ENCODE measurements at places on chromosomes 7 and 10.
A peak's percentile ranks its signal among the peaks of the same experiment; 100 is the strongest.

- no peak overlapping the region for H3K27ac ChIP-seq
- no peak for DNase-seq
- no peaks in the 10 kb centered on the region for H3K36me3 ChIP-seq
These were observed 51.4 kb downstream of the CXCL12 start for GRCh38 chr10:44333511-44333910.

DNA sequence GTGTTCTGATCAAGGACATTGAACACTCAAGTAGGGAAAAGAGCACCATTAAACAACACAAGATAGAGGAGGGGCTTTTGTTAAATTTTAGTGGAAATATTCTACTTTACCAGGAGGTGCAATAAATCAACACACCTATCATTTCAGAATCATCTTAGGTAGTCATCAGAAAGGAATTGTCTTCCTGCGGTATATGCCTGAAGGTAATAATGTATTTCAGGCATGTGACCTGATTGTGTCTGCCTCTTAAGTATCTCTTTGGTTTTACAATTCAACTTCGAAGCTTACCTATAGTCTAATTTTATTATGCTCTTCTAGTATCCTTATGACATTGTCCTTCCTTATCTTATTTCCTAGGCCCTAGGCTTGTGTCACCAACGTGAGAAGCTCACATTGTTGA, 58.6 kb upstream of the LAMB4 start:
- H3K4me3 ChIP-seq, result no peak overlapping the region
- no peaks in the 10 kb centered on the region for H3K4me1 ChIP-seq
- no peaks in the 10 kb centered on the region for H3K36me3 ChIP-seq
- DNase-seq, result no peak

DNA sequence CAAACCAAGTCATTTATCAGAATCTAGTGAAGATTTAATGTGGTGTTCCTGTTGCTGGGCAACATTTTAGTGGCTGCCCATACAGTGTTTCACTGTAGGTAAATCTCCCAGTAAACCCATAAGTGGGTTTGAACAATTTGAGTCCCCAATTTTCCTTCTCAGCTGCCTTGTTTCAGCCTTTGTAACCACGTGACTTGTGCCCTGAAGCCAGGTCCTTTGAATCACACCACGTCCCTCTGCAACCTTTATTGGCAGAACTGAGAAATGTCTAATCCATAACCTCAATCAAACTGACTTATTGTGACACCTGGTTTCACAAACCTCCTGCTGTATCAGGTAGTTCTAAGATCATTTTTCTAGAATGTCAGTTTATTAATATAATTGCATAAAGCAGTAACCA, 30.1 kb downstream of the SND1 start:
- H3K4me3 ChIP-seq, result no peak overlapping the region
- no peak for DNase-seq
- peaks cover 8% of the 10 kb centered on the region for H3K4me1 ChIP-seq
- H3K27ac ChIP-seq, result no peak overlapping the region
- H3K36me3 ChIP-seq, result no peaks in the 10 kb centered on the region

DNA sequence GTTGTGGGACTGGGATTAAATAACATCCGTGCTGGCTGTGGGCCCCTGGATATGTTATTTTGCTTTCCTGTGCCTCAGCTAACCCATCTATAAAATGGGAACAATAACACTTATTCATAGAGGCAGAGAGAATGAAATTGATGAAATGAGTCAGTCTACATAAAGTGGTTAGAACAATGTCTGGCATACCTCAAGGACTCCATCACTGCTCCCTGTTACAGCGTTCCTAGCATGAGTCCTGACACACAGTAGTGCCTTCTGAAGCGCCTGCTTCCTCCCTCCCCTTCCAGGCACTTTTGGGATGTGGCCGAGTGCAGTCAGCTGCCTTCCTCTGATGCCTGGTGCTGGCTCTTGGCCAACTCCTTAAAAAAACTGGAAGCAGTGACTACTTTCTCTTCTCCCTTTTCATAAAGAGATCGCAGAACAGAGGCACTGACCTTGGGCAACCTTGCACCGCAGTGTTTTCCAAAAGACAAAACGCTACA, 108.4 kb upstream of the ZMIZ1 start:
- no peak overlapping the region for H3K27ac ChIP-seq
- no peaks in the 10 kb centered on the region for H3K27me3 ChIP-seq
- no peaks in the 10 kb centered on the region for H3K36me3 ChIP-seq
- H3K4me1 ChIP-seq, result no peaks in the 10 kb centered on the region
- H3K4me3 ChIP-seq, result no peak overlapping the region
- DNase-seq, result no peak

GRCh38 chr7:114155116-114156110, 236.6 kb upstream of the PPP1R3A start:
- H3K4me1 ChIP-seq, result no peaks in the 10 kb centered on the region
- H3K27me3 ChIP-seq, result no peaks in the 10 kb centered on the region
- DNase-seq, result no peak
- H3K4me3 ChIP-seq, result no peak overlapping the region
- no peaks in the 10 kb centered on the region for H3K36me3 ChIP-seq
- no peak overlapping the region for H3K27ac ChIP-seq

DNA sequence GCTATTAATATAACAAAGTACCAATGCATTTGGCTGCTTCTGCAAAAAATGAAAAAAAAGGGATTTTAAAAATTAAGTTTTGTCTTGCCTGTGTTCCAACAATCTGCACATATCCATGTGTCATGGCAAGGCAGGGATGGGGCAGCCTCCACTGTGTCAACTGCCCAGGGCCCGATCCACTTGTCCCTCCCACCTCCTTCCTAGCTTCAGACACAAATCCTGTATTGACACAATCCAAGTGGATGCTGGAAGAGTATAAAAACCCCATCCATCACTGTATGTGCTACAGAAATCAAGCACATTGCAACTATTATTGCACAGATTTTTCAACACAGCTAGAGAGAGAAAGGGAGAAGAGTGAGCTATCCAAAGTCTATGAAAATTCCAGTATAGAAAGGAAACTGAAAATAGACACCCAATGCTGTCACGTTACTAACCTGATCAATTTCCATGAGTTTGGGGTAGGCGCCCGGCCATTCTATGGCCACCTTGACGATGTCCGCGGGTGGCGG, 106.4 kb downstream of the ELMO1 start:
- peak overlapping the region; percentile 75 for H3K27ac ChIP-seq
- H3K36me3 ChIP-seq, result no peaks in the 10 kb centered on the region
- peak overlapping the region; percentile 39 for H3K4me3 ChIP-seq
- DNase-seq, result no peak

DNA sequence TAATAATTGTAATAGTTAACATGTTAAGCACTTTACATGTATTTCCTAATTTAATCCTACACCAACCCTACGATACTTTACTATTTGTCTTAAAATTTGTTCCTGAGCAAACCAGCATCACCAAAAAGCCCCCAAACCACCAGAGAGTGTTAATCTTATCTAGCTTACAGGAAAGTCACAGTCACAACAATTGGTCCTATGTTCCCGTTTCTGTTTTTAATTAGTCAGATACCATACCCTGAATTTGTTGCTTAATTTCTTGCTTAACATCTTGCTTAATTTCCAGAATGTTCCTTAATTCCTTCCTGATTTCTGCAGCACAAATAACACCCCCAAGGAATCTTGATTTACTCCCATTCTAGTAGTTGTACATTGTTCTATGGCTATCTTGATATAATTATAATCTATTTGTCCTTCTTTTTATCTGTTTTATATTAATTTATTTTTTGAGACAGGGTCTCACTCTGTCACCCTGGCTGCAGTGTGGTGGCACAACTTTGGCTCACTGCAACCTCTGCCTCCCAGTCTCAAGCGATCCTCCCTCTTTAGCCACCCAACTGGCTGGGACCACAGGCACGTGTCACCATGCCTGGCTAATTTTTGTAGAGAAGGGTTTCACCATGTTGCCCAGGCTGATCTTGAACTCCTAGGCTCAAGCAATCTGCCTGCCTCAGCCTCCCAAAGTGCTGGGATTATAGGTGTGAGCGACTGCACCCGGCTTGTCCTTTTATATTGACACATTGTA, 6.6 kb upstream of the PDSS1 start:
- DNase-seq, result no peak
- no peaks in the 10 kb centered on the region for H3K36me3 ChIP-seq
- no peaks in the 10 kb centered on the region for H3K27me3 ChIP-seq
- H3K27ac ChIP-seq, result no peak overlapping the region
- H3K4me1 ChIP-seq, result peaks cover 6% of the 10 kb centered on the region

- H3K36me3 ChIP-seq, result no peaks in the 10 kb centered on the region
- H3K4me3 ChIP-seq, result no peak overlapping the region
- H3K27ac ChIP-seq, result no peak overlapping the region
- no peaks in the 10 kb centered on the region for H3K27me3 ChIP-seq
- no peak for DNase-seq
- peaks cover 14% of the 10 kb centered on the region for H3K4me1 ChIP-seq
These were observed 61.2 kb downstream of the HHEX start for GRCh38 chr10:92750791-92751533.

- no peaks in the 10 kb centered on the region for H3K27me3 ChIP-seq
- no peak for DNase-seq
- H3K4me3 ChIP-seq, result no peak overlapping the region
- H3K36me3 ChIP-seq, result no peaks in the 10 kb centered on the region
- no peaks in the 10 kb centered on the region for H3K4me1 ChIP-seq
These were observed 87.2 kb downstream of the KCNMA1 start for GRCh38 chr10:77550378-77550777.

DNA sequence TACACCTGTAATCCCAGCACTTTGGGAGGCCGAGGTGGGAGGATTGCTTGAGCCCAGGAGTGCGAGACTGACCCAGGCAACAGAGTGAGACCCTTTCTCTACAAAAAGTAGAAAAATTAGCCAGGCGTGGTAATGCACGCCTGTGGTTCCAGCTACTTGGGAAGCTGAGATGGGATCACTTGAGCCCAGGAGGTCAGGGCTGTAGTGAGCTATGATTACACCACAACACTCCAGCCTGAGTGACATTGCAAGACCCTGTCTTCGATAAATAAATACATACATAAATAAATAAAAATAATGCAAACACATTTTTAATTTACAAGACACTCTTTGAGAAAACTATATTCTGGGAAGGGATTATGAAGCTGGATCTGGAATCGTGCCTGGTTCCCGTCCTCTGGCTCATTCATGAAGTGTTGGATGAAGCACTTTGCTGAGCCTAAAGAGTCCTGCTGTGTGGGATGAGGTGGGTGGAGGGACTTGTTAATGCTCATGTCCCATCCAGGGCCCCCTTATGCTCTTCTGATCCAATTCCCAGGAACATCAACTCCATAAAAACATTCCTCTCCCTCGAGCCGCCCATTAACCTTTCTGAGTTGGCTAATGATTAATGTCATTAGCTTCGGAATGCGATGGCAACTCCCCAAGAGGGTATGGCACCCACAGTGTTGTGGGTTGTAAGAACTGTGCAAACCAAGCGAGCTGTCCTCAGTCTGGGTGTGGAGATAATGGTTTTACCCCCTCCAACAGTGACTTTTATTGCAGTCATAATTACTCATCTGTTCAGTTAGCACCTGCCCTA, 236.3 kb downstream of the BAMBI start:
- no peak overlapping the region for H3K4me3 ChIP-seq
- H3K36me3 ChIP-seq, result no peaks in the 10 kb centered on the region
- H3K27ac ChIP-seq, result no peak overlapping the region
- no peaks in the 10 kb centered on the region for H3K4me1 ChIP-seq

DNA sequence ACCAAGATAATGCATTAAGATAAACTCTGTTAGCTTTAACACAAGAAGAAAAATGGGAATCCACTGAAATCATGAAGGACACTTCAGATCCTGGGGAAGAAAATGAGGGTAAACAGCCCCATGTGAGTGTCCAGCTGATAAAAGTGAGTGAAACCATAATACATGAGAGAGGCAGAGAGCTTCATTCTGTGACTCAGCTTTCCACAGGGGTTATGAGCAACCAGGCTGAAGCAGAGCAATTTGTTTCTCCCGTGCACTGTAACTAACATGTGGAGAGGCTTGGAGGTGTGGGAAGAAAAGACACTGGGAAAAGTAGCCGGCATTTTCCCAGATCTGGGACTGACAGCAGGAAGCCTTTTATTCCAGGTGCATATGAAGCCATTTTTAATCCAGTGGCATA, 971.7 kb downstream of the ANKRD7 start:
- DNase-seq, result no peak
- no peaks in the 10 kb centered on the region for H3K4me1 ChIP-seq
- H3K27ac ChIP-seq, result no peak overlapping the region
- no peak overlapping the region for H3K4me3 ChIP-seq
- no peaks in the 10 kb centered on the region for H3K27me3 ChIP-seq
- H3K36me3 ChIP-seq, result no peaks in the 10 kb centered on the region

DNA sequence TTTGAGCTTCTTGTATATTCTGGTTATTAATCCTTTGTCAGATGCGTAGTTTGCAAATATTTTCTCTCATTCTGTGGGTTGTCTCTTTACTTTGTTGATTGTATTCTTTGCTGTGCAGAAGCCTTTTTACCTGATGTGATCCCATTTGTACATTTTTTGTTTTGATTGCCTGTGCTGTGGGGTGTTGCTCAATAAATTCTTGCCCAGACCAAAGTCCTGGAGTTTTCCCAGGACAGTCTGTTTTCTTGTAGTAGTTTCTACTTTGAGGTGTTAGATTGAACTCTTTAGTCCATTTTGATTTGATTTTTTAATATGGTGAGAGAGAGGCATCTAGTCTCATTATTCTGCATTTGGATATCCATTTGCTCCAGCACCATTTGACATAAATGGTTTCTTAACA, 588.7 kb upstream of the MBL2 start:
- H3K27me3 ChIP-seq, result no peaks in the 10 kb centered on the region
- no peak overlapping the region for H3K4me3 ChIP-seq
- H3K27ac ChIP-seq, result no peak overlapping the region
- no peaks in the 10 kb centered on the region for H3K4me1 ChIP-seq
- DNase-seq, result no peak

GRCh38 chr7:26965724-26966123, 101.3 kb upstream of the SKAP2 start:
- no peaks in the 10 kb centered on the region for H3K36me3 ChIP-seq
- no peaks in the 10 kb centered on the region for H3K4me1 ChIP-seq
- H3K27me3 ChIP-seq, result no peaks in the 10 kb centered on the region
- no peak overlapping the region for H3K4me3 ChIP-seq
- H3K27ac ChIP-seq, result no peak overlapping the region

- no peak overlapping the region for H3K27ac ChIP-seq
- H3K27me3 ChIP-seq, result no peaks in the 10 kb centered on the region
- no peak overlapping the region for H3K4me3 ChIP-seq
- no peak for DNase-seq
These were observed 20.9 kb downstream of the ANKRD7 start for GRCh38 chr7:118245267-118246040.

GRCh38 chr10:131500892-131501291, 189.4 kb upstream of the TCERG1L start:
- H3K27me3 ChIP-seq, result no peaks in the 10 kb centered on the region
- DNase-seq, result no peak
- no peaks in the 10 kb centered on the region for H3K36me3 ChIP-seq
- no peaks in the 10 kb centered on the region for H3K4me1 ChIP-seq
- H3K4me3 ChIP-seq, result no peak overlapping the region

DNA sequence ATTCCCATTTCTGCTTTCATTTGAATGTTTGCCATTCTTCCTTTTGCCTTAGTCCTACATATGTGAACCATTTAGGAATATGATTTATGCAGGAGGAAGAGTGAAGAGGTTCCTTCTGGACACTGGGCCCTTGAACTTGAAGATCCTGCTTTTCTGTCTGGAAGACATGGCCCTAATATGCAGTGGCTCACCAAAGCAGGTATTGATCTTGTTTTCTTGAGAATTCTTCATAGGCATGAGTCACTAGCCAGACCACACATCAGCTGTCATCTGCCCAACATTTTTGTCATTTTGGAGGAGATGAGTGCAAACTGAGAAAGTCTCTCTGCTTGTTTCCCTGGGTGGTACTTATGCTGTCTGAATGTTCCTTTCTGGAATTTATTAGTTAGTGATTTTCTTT, 382.6 kb downstream of the LRMDA start:
- no peaks in the 10 kb centered on the region for H3K36me3 ChIP-seq
- DNase-seq, result no peak
- H3K4me1 ChIP-seq, result no peaks in the 10 kb centered on the region
- no peak overlapping the region for H3K27ac ChIP-seq
